Stimulated activated CD8-positive, alpha-beta memory T cell treated with anti-CD3 and anti-CD28 coated beads, Interleukin-4, amount 100 ng/mL, for 1 hour (primary cell): ENCODE measurements at places on chromosomes 2 and 18.

GRCh38 chr2:167689444-167689843 is 558.0 kb downstream of the STK39 start:
- no peak for DNase-seq

- no peak for DNase-seq
These were observed 61.5 kb downstream of the EFR3B start for GRCh38 chr2:25103287-25103871.

DNA sequence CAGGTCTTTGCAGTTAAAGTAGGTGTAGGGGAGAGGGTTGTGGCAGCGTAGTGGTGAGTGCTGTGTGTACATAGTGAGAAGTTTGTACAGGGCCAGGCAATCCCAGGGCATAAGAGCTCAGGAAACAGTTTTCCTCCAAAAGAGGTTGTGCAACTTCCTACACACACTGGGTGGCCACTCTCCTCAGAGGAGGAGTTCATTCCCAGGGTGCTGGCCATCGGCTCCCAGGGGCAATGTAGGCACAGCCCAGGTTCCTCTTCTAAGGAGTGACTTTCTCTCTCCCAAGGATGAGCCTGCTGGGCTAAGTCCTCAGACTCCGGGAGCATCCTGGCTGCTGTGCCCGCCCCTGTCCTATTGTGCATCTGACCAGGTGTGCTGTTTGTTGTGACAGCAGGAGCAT is 3.0 kb downstream of the ACOXL start:
- DNase-seq: no peak

- no peak for DNase-seq
These were observed 2.8 kb downstream of the FZD5 start for GRCh38 chr2:207766697-207767460.

- no peak for DNase-seq
These were observed 85.3 kb downstream of the CAPN13 start for GRCh38 chr2:30721668-30722647.

- no peak for DNase-seq
These were observed 147.0 kb downstream of the PPP1R1C start for GRCh38 chr2:182132605-182133004.

DNA sequence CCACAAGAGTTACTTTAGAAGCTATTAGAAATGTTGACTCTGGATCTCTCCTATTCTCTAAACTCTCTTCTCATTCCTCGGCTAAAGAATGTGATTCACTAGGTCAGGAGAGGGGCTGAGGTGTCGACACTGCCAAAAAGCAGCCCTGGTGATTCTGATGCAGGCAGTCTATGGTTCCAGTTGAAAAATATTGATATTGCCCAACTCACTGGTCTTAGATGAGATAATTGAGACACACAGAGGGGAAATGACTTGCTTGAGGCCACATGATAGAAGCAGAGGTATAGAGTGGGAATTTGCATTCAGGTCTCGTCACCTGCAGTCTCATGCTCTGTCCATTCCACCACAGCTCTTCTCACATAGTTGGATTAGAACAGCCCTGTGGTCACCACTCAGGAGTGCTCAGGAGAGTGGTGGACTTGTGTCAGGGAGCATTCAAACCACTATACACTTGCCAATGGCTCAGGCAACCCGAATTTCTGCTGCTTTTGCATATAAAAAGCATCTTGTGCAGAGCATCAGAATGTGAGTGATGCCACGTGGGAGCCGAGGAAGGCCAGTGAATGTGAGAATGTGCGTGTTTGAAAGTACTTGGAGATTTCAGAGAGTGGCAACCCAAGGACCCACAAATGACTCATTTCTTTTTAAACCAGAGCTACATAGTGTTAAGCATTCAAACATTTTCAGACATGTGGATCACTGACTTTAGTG is 65.1 kb upstream of the CTLA4 start:
- no peak for DNase-seq

DNA sequence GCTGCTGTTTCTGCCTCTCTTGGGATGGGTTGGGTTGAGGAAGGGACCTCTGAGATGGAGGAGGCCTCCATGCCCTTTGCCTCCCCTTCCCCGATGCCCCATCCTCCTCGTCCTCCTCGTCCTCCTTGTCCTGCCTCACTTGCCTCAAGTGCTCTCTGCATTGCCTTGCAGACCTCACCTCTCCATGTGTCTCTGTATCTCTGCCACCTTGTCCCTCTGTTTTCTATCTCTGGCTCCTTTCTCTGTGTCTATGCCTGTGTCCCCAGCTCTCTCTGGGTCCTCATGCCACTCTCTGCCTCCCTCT is 87.5 kb downstream of the MCFD2 start:
- no peak for DNase-seq

GRCh38 chr2:237883951-237884446 is 24.6 kb downstream of the RAMP1 start:
- no peak for DNase-seq

GRCh38 chr2:10392100-10392499 is 56.0 kb downstream of the ODC1 start:
- DNase-seq: no peak

- no peak for DNase-seq
These were observed 21.9 kb downstream of the CDC42EP3 start for GRCh38 chr2:37649518-37649917.

DNA sequence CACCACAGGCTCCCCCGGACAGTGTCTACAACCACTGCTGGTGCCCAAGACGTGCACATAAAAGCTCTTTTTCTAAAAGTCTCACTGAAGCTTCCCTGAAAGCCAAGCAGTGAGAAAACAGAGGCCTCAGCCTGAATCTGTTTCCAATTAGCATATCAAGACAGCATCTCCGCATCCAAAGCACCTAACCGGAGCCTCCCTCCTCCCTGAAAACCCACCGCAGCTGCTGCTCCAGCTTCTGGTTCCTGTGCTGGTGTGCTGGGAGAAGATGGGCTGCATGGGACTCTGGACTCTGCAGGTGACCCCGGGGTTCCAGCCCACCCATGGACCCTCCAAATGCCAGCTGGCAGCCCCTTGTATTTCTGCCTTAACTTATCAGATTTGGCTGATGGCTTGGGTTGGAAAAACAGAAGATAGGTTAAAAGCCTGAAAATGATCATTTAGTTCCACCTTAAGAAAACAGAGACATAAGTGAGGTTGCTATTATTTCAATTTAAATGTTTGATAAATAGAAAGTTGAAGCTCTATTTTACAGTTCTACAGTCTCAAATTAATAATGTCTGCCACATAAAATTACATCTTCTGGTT is 103.3 kb downstream of the TMEM18 start:
- DNase-seq: no peak

DNA sequence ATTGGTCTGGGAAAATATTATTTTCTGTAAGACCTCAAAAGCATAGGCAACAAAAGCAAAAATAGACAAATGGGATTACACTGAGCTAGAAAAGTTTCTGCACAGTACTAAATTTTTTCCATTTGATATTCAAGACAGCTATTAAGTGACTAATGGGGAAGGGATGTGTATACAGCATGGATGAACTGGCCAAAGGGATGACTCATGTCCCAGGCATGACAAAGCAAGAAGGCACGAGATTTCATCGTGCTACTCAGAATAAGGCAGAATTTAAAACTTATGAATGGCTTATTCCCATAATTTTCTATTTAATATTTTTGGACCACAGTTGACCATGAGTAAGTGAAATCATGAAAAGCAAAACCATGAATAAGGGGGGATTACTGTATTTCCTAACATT is 1250.1 kb upstream of the GYPC start:
- no peak for DNase-seq

- no peak for DNase-seq
These were observed 96.4 kb upstream of the DNER start for GRCh38 chr2:229810786-229811185.

DNA sequence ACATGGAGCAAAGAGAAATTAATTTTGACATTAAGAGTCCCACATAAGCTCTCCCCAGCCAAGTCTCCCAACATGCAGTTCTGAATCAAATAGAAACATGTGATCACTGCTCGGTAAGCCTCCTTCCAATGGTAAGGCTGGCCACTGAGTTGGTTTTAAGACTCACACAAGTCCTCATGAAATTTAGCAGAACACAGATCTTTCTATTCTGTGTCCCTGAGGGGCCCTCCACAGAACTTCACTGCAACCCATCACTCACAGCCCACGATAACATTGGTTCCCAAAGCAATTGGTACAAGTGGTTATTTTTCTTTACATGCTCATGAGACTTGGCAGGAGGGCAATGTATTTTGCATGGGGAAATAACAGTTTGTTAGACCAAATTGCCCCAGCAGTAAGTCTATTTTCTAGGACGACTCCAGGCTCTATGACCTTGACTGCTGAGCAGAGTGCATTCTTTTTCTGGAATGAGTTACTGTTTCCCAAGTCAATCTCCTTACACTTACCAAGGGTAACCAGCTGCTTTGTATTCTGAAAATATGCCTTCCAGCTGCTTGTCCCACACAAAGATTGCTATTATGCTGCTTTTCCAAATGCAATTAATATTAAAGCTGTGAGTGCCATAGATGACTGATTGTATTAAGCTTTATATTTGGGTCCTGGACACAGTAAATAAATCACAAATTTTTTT is 142.3 kb upstream of the TANK start:
- DNase-seq: no peak

DNA sequence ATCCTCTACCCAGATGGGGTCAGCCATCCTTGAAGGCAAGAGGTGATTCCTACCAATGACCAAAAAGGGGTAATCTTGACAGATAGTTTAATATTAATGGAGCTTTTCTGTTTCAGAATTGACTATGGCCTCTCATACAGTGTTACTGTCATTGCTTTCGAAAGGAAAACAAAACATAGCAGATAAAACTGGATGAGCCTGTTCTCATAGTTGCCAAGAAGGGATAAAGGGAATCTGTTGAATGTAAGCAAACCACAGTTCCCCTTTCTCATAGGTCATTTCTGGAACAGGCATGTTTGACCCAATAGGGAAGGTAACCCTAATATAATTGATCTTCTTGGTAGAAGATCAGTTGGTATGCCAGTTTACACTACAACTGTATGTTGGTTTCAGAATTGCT is 1.6 kb downstream of the RAB27B start:
- no peak for DNase-seq

DNA sequence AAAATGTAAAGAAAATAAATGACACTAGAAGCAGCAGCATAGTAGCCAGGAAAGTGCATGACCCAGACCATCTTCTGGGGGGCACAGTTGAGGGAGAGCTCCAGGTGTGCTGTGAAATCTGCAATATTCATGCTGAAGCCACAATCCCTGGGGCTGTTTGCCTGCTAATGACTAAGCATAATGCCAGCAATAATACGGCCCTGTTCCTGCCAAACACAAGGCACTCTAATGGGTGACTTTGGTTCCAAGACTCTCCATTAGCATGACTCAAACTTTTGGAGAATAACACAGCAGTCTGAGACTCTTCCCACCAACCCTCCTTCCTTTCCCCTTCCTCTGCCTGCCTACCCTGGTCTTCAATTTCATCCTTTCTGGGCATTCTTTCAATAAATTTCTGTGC is 77.9 kb upstream of the DOCK10 start:
- DNase-seq: no peak

DNA sequence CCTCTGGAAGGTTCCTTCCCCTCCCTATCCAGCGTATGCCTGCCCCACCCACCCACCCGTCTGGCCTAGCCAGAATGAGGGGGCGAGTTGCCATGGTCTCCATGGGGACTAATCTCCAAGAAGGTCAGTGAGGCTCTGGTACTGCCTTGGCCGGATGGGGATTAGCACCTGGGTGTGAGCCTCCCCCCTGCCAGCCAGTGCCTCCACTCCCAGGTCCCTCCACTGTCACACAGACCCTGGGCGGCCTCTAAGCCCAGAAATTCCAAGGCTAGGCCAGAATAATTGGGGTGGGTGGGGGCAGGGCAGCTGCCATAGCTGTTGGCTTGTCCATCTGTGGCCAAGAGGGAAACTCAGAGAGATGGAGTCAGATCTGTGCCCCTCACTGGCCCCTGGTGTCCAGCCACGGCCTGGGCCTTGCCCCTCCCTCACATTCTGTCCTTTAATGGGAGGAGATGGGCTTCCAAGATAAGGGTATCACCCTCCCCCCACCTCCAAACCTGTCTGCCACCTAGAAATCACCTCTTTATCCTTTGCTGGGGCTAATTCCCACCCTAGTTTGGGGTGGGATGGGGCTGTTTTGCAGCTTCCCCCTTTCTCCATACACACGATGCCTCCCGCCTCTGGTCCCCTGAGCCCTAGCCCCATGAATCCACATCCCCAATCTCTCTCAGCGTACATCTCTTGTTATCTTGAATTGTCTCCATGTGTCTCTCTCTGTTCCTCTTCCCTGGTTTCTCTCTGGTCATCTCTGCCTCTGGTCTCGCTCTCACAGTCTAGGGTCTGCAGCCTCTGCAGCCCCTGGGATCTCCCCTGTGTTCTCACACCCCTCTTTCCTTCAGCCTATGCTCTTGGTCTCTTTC is 6.0 kb upstream of the CRYBA2 start:
- no peak for DNase-seq

- no peak for DNase-seq
These were observed 311.8 kb downstream of the LNPK start for GRCh38 chr2:175690113-175690837.

DNA sequence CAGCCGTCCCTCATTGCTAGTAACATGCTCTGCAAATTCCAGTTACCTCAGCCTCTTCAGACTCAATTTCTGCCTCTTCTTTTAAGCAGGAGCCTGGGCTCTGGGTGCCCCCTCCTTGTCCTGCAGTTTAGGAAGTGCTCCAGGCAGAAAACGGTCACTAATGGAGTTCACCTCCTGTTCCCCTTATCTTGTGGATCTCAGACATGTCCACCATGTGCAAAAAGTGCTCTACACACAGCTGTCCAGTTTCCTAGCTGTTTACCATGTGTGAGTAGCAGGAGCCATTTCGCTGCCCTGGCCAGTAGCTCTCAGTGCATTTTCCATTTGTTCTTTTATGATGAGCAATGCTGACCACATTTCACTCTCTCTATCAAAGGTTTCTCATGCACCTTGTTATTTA is 4.9 kb downstream of the SH3YL1 start:
- DNase-seq: no peak

DNA sequence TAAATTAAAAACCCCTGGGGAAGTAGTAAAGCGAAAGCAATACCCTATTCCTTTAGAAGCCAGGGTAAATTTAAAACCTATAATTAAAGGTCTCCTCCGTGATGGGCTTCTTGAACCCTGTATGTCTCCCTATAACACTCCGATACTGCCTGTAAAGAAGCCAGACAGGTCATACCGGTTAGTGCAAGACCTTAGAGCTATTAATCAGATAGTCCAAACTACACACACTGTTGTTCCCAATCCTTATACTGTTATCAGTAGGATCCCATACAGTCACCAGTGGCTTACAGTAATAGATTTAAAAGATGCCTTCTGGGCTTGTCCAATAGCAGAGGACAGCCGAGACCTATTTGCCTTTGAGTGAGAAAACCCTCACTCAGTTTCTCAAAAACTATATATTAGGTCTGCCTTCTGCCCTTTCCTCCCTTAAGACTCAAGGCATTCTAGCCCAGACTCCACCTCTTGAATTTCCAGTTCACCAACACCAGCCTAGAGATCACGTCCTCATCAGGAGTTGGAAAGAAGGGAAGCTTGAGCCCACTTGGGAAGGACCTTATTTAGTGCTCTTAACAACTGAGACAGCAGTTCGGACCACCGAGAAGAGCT is 12.4 kb upstream of the SAP130 start:
- no peak for DNase-seq

GRCh38 chr2:164189851-164190250 is 431.4 kb downstream of the GRB14 start:
- DNase-seq: no peak
